ENCODE measurements at places on chromosomes 6 and 20.
A peak's percentile ranks its signal among the peaks of the same experiment; 100 is the strongest.

GRCh38 chr6:89035252-89036101 is 45.1 kb upstream of the PNRC1 start:
- peak; percentile 77 for DNase-seq

- DNase-seq: no peak
Observed at GRCh38 chr6:83310046-83310445, 116.9 kb downstream of the RWDD2A start.

DNA sequence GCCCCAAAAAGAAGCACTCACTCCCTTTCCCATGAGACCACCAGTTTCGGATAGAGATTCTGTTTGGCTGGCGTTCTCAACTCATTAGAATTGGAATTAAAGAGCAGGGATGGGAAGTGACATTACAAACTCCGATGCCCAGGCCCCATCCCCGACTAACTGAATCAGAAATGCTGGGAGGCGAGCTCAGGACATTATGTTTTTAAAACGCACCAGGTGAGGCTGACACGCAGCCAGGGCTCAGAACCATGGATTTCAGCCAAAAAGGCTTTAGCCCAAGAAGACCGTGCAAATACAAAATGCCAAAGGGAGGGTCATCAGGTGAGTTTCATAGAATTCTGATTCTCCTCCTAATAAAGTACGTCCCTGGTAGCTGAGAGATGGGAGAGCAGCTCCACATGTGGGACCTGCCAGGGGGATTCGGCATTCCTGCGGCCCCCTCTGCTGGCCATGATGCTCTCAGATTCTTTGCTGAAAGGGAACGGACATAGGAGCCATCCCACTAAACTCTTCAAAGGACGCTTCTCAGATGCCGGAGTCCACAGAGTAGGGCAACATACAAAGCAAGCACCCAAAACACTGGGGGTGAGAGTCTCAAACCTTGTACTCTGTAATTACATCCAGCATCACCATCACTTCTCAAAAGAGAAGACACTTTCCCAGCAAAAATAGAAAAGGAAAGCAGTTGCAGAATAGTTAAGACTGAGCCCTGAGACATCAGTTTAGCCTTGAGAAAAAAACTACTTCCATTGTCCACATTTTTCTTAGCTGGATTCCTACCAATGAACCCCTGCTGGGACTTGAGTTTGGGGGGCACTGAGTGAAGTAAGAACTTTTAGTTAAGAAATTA is 205.2 kb downstream of the BMP7 start:
- no peak for DNase-seq

DNA sequence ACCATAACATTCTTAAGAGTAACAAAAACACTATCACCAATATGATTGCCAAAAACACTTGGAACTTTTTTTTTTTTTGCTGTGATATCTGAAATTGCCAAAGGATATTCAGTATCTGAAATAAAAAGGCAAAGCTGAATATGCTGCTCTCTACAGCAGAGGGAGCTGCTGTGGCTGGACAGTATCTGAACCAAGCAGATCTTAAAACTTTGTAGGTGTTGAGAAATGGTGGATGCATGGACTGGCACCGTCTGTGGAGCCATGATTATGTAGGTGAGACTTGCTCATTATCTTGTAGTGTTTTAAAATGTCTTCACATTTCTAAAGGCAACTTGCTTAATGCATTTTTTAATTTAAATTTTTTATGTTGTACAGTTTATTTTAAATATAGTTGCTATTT is 9.2 kb downstream of the PDCD2 start:
- no peak for DNase-seq

DNA sequence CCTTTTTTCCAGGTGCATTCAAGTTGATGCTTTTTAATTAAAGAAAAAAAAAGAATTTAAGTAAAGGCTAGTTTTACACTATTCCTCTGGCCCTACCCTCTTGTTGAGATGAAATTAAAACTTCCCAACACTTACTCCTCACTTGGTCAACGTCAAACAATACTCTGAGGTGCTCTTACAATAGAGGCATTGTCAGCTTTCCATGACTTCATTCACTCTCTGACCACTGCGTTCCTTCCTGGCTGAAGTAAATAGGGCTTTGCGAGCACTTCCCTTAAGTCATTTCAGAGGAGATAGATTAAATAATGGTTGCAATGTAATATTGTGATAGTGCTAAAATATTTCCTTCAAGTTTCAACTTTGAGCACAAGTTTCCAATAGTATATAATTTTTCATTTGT is 229.8 kb upstream of the CEP162 start:
- no peak for DNase-seq

DNA sequence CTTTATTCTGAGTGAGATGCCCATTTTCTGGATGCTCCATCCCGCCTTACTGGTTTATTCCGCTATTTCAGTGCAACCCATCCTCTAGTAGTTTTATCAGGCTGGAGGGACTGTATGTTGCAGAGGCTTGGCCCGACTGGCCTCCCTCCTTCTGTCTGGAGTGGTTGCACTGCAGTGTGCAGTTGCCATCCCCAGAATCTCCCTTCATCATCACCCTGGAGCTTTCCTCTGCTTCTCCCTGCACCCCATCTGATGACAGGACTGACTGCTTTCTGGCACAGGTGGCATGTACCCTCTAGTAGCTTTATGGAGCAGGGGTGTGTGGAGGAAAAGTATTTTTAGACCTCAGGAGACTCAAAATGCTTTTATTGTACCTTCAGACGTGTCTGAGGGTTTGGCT is 21.1 kb downstream of the WRNIP1 start:
- no peak for DNase-seq

DNA sequence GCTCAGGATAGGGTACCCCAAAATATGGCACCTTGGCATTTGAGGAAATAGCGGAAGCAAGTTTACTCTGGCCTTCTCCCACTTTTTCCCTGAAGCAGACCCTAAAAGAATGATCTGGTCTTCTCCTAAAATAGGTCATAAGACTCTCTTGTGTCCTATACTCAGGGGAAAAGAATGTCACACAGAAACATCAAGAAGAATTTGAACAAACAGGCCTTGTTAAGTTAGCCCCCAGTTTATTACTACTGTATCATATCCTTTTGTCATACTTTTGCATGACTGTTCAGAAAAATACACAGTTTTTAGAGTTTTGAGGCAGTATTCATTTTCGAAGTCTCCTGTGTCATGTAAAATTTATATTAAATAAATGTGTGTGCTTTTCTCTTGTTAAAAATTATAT is 12.5 kb downstream of the TAAR2 start:
- no peak for DNase-seq

- DNase-seq: no peak
Observed at GRCh38 chr6:166567107-166567506, 19.4 kb downstream of the RAMACL start.

DNA sequence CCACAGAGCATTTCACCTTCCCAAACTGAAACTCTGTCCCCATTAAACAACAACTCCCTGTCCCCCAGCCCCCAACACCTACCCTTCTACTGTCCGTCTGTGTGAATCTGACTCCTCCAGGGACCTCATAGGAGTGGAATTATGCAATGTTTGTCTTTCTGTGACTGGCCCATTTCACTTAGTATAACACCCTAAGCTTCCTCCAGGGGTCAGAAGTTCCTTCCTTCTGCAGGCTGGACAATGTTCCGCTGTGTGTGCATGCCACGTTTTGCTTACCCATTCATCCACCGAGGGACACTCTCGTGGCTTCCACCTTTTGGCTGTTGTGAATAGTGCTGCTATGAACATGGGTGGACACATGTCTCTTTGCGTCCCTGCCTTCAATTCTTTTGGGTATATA is 37.6 kb upstream of the MPC1 start:
- DNase-seq: no peak

DNA sequence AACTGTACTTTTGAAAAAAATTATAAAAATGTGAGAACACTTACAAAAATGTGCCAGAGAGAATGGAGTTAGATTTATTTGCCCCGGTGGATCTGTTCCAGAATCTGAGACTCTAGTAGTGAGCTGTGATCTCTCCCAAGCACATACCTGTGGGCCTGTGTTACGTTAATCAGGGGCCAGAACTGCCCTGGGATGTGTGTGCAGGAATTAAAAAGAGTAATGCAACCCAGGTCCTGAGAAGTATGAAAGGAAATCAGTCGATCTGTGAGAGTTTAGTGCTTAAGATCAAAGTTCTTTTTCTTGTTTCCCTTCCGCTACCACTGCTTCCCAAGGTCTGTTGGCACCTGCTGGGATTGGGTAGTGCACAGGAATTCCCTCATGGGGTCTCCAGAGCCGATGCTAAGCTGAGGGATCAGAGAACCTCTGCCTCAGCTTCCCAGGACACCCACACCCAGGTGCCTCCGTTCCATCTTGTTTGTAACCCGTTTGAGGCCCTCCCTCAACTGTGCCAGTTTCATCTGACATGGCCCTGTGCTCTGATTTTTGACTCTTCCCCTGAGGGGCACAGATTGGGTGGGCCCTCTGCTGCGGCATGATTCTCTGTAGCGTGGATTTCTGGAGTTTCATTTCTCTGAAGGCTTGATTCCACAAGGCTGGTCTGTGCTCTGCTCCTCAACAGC is 87.7 kb downstream of the RREB1 start:
- no peak for DNase-seq

GRCh38 chr20:32528171-32528891 is 56.8 kb downstream of the NOL4L start:
- DNase-seq: peak; percentile 52

DNA sequence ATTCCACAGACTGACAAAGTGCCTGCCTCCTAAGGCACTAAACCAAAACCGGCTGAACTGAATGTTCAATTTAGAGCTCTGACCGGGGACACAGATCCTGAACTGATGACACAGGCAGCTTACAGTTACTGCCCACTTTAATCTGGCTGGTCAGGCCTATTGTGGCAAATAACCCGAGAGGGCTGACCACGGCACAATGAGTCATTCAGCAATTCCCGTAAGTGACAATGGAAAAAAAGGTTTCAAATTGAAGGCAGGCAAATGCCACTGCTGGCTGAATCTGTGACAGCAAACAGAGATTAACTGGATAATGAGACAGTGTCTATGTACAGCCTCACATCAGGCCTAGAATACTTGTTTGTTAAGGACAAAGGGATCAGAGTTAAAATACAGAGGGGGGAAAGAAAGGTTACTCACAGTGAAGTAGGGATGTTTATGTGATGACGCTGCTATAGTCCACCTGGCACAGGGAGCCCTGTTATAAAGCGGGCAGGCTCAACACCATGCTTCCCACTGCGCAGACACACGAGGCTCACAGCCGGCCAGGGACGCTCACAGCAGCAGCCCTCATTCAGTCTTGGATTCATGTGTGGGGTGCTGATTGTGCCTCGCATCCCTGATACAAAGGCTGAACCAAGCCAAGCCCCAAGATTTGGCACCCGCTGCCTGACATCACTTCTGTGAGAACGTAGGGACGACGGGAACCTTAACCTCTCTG is 54.4 kb downstream of the RTN4IP1 start:
- DNase-seq: no peak

DNA sequence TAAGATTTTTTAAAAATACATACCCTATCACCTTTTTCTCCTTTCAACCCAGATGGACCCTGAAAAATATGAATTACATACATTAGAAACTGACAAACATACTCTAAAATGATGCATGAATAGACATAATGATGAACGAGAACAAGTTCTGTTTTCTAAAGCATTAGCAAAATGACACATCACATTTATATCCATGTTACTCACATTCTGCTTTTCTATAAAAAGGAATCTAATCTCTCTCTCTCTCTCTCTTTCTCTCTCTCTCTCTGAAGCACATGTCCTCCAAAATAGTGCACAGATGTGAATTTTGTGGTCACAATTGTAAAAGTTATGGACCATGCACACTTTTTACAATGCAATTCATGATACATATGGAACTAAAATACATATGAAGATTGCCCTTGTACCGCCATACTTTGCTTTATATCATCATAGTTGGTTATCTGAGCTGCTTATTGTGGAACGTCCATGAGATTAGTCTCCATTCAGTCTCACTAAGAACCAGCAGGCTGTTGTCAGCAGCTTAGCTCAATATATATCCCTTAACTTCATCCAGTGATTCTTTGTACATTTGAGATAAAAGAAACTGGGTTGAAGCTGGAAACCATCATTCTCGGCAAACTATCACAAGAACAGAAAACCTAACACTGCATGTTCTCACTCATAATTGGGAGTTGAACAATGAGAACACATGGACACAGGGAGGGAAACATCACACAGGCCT is 114.2 kb downstream of the COL12A1 start:
- DNase-seq: no peak

DNA sequence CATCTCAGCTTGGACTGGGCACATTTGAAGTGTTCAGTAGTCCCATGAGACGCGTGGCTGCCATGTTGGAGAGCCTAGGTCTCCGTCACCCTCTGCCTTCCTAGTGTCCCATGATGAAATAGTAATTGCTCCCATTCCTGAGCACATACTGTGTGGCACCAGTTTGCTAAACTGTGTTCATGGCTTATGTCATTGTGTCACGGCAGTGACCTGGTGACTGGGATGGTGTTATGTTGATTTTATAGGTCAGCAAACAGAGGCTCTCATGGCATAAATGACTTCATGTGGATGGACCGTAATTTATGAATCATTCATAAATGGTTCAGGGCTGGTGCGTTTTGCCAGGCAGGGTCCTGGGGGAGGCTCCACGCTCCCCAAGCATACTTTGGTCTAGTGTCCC is 3.8 kb downstream of the BCAS4 start:
- no peak for DNase-seq

DNA sequence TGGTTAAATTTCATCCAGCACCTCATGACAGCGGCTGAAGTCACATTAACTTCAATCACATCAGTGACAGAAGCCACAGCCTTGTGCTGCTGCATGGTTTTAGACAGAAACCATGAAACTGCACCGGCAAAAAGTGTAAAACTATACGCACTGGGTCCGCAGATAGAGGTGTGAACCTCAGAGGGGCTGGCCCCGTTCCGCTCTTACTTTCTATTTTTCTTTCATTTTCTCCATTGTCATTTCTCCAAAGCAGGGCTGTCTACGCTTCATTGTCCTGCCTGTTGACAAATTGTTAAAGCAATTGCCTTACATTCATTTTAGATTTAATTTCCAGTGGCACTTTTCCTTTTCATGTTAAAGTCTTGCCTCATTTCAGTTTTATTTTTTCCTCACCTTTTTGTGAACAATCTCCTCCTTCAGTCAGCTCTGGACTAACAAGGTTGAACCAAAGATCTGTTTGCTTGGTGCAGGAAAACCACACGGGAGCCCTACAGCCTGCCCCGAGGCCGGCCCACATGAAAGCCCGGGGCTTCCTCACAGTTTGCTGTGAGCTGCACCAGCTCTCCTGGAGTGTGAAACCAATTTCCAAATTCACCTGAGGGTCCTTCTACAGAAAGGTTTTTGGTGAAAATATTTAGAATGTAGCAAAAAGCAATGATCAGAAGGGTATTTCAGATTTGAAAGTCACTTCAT is 63.7 kb downstream of the PRR18 start:
- DNase-seq: no peak

DNA sequence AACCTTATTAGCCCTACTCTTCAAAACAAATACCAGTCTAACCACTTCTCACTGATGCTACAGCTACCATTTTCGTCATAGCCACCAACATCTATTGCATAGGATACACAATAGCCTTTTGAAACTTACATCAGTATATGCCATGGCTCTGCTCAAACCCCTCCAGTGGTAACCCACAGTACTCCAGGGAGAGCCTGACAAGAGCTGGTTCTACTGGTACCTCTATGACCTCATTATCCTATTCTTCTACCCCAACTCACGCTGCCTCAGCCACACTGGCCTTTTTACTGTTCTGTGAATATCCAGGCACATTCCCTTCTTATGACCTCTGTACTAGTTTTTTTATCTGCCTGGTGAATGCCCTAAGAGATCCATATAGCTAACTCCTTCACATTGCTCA is 157.6 kb downstream of the ARHGAP18 start:
- DNase-seq: no peak

All from C1 segment of cervical spinal cord (tissue), 14 donors.